ENCODE measurements at places on chromosomes 16 and 17.

- DNase-seq = no peak
Observed at GRCh38 chr17:38341035-38341721, 2.6 kb downstream of the GPR179 start.

- DNase-seq = no peak
Observed at GRCh38 chr17:32299580-32300164, 34.0 kb downstream of the RHBDL3 start.

DNA sequence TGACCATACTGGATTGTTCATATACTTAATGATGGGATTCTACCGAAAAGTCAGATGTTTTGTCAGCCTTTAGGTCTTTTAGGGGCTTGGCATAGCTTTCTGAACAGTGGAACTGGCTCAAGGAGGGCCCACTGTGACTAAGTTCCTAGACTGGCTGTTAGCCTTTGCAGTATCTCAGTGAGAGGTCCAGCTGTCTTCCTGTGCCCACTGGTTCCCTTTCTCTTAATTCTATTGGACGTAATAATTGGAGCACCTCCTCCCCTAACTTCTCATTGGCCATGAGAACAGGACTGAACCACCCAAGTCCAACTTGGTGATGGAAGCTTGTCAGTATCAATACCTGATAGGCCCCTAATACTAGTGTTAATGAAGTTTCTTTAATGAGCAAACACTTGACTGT, 13.5 kb downstream of the KPNA2 start:
- no peak for DNase-seq

GRCh38 chr16:4648917-4649316, 24.3 kb downstream of the MGRN1 start:
- no peak for DNase-seq

GRCh38 chr17:75077496-75078283, 10.1 kb upstream of the SLC16A5 start:
- no peak for DNase-seq

DNA sequence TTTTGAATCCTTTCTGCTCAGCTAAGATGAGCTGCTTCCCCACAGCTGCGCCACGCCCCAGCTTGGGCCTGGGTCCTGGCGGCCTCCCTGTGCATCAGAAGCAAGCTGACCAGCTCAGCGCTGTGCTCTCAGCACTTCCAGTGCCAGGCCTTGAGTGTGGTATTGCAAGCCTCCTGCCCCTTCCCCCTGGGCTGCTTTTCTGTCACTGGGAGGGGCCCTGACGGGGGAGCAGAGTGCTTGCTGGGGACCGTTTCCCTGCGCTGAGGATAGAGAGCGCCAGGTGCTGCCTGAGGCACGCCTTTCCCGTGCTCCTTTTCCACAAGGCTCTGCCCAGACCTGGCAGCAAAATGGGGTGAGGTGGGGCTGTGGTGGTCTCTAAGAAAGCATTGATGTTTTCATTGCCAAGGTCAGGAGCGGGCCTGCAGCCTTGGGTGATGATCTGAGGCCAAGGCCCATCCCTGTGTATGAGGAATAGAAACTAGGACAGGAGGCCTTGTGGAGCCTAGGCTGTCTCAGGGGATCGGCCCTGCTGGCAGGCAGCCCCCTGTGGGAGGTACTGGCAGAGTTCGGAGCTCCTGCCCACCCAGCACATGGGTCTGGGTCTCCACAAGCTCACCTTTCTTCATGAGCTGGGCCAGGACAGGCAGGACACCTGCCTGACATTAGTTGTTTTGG, 29.7 kb downstream of the POLR3E start:
- DNase-seq = no peak

DNA sequence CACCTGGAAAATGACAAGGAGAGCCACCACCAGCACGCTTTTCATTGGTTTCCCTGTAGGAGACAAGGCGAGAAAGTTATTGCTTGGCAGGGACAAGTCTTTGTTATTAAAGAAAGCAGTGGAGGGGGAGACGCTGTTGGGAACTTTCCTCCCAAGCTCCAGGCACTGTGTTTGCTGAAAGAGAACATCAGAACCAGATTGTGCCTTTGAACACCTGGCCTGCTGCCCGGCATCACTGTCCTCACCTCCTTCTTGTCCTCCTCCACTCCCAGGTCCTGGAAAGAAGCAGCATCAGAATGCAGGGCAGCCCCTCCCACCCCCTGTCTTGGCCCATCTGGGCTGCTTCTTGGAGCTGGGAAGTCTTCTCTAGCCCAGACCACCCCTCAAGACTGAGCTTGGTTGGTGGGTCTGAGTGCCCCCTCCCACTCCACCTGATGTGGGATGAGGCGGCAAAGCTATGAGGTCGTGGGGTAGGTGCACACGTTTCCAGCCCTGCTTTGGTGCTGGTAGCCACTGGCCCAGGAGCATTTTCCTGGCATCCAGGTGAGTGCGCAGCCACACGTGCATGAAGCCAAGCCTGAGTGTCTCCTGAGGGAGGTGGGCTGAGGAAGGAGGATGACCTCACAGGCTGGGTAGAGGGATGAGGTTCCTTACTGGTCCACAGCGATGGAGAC, 6.2 kb downstream of the CCR7 start:
- DNase-seq = no peak

- no peak for DNase-seq
Observed at GRCh38 chr16:27597361-27597760, 47.4 kb downstream of the KATNIP start.

GRCh38 chr16:11768849-11769248, 26.2 kb upstream of the TXNDC11 start:
- no peak for DNase-seq

GRCh38 chr17:3535253-3535995, 22.2 kb downstream of the TRPV3 start:
- DNase-seq = peak; percentile 20

GRCh38 chr17:77316191-77316641, 175.4 kb downstream of the SEC14L1 start:
- no peak for DNase-seq

DNA sequence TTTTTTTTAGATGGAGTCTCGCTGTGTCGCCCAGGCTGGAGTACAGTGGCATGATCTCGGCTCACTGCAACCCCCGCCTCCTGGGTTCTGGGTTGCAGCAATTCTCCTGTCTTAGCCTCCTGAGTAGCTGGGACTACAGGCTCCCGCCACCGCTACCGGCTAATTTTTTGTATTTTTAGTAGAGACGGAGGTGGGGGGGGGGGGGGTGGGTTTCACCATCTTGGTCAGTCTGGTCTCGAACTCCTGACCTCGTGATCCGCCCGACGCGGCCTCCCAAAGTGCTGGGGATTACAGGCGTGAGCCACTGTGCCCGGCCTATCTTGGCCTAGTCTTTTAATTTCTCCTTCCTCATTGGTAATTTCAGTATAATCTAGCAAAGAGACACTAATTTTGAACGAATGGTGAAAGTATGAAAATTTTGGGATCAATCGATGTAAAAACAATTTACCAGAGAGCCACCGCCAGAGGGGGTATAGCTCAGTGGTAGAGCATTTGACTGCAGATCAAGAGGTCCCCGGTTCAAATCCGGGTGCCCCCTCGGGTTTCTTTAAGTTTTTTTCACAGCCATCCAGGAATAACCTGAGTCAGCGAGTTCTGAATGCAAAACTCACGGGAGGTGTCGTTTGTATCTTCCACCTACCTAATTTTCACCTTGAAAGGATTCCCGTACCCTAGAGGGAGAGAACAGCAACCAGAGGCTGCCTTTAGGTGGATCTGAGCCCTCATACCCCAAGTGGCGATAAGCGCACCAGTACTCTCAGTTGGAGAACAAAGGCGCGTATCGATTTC, 2.5 kb upstream of the LASP1 start:
- DNase-seq = peak; percentile 47

DNA sequence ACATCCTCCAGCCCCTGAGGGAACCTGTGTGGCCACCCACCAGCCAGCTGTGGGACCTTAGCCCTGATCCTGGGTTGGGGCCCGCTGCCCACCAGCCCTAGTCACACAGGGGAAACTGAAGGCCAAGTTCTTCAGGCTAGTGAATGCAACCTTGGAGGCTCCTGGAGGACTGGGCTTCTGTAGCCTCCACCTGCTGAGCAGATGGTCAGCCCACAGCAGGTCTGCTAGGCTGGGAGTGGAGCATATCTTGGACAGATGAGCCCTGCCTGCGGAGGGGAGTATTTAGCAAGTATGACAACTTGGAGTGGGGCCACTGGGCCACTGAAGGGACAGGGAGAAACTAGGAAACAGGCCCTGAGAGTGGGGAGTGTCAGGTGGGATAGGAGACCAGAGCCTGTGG, 4.1 kb downstream of the DPEP3 start:
- DNase-seq = no peak

GRCh38 chr16:51763072-51763661, 612.1 kb upstream of the SALL1 start:
- no peak for DNase-seq

DNA sequence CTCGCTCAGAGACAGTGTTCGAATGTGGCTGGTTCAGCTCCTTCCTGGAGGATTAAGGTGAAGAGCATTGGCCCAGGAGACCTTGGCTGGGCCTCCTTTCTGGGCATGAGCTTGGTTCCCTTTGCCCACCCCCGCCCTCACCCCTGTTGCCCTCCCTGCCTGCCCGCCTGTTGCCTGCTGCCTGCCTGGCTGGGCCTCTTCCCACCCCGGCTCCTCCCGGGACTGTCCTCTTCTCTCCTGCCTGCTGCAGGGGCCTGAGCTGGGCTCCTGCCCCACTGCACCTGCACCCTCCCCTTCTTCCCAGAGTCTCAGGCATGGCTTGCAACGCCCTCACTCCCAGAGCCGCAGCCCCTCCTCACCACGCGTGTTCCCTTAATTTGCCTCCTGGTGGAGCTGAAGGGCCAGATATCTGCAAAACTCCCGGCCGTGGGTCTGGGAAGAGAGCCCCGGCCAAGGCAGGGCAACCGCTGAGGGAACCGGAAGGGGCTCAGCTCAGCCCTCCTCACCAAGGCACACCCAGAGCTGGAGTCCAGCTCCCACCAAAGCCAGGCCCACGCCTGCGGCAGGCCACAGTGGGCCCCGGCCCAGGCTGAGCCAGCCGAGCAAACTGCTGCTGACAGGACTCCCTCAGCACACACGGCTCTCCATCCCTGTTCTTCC, 31.2 kb downstream of the MNT start:
- no peak for DNase-seq

DNA sequence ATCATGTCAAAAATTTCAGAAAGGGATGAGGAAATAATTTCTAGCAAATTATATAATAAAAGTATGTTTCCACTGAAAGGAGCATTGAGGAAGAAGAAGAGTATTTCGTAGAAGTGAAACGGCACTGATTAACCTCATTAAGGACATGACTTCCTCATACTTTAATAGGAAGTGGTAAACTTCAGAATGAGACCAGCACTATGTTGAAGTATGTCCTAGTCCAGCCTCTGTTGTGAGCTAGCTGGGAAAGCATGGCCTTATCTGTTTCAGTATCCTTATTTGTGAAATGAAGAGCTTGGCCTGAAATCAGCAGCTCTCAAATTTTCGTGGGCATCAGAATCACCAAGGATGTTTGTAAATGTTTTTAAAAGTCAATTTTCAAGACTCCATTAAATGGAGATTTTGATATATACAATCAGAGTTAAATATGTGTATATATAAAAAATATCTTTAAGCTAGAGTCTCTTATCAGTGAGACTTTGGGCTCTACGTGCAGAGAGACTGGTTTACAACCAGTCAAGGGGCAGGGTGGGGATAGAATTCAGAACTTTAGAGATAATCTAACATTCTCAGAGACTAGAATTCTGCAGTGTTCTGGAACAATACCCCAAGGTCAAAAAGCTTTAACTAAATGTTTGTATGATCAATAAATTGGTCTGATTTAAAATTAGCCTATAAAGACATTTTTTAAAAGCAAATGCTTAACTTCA, 365.4 kb downstream of the CDH13 start:
- DNase-seq = no peak

GRCh38 chr17:82376042-82376730, 4.6 kb downstream of the UTS2R start:
- no peak for DNase-seq

- DNase-seq = no peak
Observed at GRCh38 chr16:368388-369158, 1.8 kb downstream of the MRPL28 start.

GRCh38 chr16:29877266-29877961, 14.4 kb upstream of the CDIPT start:
- no peak for DNase-seq

DNA sequence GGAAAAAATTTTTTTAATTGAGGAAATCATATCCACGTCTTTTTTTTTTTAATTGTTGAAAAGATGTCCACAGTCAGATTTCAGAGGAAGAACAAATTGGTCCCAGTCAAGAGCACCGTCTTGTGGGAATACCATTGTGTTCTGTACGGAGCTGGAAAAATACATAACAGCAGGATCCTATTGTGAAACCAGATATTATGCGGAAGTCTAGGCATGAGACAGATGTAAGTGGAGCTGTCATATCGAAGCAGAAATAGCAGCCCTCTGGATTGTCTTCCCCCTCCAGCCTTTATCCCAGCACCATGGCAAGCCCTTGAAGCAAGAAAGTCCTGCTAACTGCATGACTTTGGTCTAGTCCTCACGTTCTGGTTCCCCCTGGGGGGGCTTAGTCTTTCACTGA, 391.6 kb upstream of the ASIC2 start:
- DNase-seq = no peak
